Thoracic aorta (tissue), 2 donors: ENCODE measurements at places on chromosomes 6 and 20.

DNA sequence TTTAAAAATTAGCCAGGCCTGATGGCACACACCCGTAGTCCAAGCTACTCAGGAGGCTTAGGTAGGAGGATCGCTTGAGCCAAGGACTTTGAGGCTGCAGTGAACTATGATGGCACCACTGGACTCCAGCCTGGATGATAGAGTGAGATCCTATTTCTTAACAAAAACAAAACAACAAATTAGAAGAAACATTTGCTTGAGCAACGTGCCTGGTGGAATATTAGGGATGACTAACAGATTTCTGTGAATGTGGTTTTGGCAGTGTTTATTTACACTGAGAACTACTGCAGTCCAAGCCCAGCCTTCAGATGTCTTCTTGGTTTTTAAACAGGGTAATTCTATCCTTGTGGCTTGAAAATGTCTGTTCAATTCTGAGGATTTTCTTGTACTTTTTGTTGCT lies 9.2 kb downstream of the PPP1R3G start:
- DNase-seq: no peak

DNA sequence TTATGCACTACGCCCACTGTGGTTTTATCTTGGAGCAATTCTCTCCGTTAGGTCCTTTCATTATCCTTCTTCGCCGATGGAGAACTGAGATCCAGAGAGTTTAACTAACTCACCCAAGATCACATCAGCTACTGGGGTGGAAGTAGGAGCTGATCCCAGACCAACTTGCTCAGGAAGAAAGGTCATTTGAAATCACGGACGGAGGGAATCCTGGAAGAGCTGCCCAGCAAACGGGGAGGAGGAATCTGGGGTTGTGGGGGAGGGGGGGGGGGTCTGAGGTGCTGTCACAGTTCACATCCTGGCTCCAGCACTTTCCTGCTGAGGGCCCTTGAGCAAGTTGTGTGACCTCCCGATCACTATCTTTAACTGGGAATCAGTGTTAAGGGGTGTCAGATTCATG lies 62.0 kb downstream of the NPEPL1 start:
- DNase-seq: no peak

GRCh38 chr20:33475381-33476152 lies 14.3 kb upstream of the CBFA2T2 start:
- no peak for DNase-seq

DNA sequence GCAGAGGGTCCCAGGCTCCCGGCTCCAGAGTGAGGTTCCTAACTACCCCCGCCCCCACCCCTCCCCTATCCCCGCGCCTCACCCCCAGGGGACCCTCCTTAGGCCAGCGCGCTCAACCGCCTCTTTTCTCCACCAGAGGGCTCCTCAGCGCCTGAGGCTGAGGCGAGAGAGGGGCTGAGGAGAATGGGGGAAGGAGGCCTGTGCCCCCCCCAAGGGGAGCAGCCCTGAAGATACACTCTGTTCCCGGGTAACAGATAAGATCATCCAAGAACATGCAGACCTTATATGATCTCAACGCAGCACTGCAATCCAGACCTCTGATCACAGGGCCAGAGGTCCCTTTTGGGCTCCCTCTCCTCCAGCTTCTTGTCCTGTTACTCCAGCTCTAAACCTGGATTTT lies 43.3 kb upstream of the MRPS10 start:
- DNase-seq: no peak

- no peak for DNase-seq
These were observed 212.7 kb upstream of the AGPAT4 start for GRCh38 chr6:161486361-161487216.

DNA sequence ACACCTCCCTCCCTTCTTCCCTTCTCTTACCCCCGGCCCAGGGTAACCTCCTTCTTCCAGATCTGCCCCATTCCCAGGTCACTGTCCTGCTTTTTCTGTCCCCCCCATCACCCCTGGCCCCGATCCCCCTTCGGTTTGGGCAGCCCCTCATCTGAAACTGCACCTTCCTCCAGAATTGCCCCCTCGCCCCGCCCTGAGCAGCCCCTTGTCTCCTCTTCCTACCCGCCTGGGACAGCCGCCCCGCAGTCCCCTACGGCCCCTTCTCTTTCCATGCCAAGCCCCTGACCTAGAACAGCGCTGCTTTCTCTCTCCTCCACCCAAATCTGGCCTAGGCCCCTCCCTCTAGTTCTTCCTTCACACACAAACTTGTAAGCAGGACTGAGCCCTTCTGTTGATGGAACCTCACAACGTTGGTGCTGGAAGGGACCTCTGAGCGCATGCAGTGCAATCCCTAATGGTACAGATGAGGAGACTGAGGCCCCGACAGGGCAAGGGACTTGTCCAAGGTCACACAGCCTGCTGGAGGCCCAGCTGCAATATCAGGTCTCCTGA lies 630 bp downstream of the PPP2R5D start:
- DNase-seq: no peak

DNA sequence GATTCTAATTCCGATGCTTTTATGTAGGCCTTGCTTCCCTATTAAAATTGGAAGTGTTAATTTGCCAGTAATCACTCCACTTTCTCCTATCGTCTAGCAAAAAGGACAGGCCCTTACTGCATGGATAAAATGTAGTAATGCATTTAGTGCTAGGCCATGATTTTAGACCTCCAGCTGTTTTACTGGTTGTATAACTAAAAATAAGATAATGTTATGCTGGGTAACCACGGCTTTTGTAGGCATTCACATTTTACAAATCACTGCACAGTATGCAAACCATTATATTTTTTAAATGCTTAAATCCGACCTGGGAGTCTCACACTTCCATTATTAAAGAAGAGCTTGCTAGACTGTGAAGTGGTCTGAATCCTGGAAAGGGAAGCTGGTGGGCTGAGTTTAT lies 179.5 kb downstream of the TFAP2A start:
- DNase-seq: no peak

- no peak for DNase-seq
These were observed at the start of gene B3GAT2 for GRCh38 chr6:70956451-70957283. B3GAT2 (minus strand) TSS chr6:70957060; CDS start chr6:70956429, 631 bp downstream.
